Stimulated activated CD4-positive, alpha-beta T cell treated with anti-CD3 and anti-CD28 coated beads, Interleukin-12 subunit alpha, Interleukin-12 subunit beta, amount 100 ng/mL, for 4 hours (primary cell): ENCODE measurements at places on chromosomes 1 and 21.

DNA sequence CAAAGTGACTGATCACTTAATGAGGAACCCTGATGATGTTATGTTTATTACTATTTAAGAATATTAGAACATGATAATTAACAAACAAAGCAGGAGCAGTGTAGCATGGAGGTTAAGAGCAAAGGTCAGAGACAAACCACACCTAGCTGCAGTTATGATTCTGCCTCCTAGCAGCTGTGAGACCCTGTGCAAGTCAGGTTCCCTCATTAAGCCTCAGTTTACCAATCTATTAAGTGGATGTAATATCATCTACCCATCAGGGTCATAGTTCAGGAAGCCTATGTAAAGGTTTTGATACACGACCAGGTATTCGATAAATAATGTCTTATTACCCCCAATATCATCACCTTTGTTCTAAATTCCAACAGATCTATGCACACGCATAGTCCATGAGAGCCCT lies 32.0 kb downstream of the DUSP10 start:
- no peak for DNase-seq

- DNase-seq: no peak
These were observed 78.2 kb upstream of the TARDBP start for GRCh38 chr1:10934150-10934818.

DNA sequence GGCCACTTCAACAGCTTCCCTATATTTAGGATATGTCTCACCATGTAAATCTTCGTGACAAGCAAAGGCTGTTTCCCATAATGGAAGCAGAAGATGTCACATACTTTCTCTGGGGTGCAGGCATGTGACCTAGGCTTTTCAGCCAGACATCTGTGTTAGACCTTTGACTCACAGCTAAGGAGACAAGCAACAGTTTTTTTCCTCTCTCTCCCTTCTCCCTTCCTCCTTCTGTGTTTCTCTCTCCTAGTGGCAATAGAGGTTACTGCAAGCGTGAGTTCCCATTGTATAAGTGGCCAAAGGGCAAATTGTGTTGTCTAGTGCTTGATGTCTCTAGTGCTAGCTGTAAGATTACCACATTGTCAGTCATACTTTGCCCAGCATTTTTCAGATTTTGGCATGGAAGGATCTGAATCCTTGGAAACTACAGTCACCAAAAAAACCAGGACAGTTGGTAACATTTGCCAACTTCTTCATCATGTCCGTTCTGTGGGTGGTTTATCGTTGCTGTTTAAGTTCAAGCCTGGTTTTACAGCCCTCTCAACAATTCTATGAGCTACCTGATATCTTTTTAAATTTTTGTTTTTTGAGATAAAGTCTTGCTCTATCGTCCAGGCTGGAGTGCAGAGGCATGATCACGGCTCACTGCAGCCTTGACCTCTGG lies 44.4 kb upstream of the RABGAP1L start:
- no peak for DNase-seq

- no peak for DNase-seq
These were observed 566.8 kb upstream of the B3GALT2 start for GRCh38 chr1:193753038-193753756.

DNA sequence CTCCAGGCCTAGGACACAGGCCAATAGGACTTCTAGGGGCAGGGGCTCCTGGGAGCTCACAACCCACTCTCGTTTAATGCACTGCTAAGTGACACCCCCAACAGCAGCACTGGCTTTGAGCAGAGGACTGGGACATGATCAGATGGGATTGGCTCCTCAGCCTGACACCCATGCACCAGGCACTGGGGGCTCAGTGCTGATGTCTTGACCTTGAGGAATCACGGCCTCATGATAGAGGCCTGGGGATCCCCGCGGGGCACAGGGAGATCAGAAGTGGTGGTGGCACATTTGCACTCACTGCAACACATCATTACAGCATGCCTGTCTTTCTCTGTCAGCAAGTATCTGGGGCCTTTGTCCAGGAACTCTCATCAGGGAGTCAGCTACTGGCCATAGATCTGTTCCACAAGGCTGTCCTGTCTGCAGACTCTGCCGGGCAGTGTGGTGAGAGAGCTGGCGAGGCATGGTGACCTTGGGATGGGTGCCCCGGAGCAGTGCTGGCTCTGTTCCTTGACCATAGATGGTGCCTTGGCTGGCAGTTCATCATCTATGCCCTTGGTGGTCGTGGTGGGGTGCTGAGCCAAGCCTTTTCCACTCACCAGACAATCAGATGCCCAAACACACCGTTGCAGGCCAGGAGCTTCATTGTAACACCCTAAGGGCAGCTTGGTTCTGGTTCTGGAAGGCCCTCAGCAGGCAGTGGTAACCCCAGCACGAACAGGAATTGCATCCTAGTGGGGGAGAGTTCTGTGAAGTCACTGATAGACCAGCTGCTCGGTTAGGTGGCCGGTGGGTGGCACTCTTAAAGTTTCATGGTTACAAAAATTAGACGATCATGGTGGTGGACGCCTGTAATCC lies 22.2 kb upstream of the PARP1 start:
- no peak for DNase-seq

- no peak for DNase-seq
These were observed 28.1 kb upstream of the CSF1 start for GRCh38 chr1:109882288-109883245.

GRCh38 chr1:89176971-89177370 lies 1.2 kb upstream of the GBP7 start:
- DNase-seq: no peak

- DNase-seq: peak; percentile 66
These were observed 581 bp downstream of the SSU72 start for GRCh38 chr1:1573843-1574720.

- no peak for DNase-seq
These were observed 38.7 kb downstream of the ALPL start for GRCh38 chr1:21547876-21548275.

GRCh38 chr1:38527373-38527966 lies 332.1 kb downstream of the RRAGC start:
- DNase-seq: peak; percentile 30

GRCh38 chr1:187788718-187789117 lies 960.0 kb downstream of the PLA2G4A start:
- no peak for DNase-seq

GRCh38 chr1:181396811-181397210 lies 86.5 kb upstream of the CACNA1E start:
- no peak for DNase-seq

- DNase-seq: peak; percentile 47
These were observed at the start of gene CDK18 for GRCh38 chr1:205504311-205505075. TSS of gene CDK18 (plus strand) at chr1:205504669. CDS start at chr1:205523168, 18,499 bp downstream.

- DNase-seq: no peak
These were observed 5.0 kb downstream of the GJB3 start for GRCh38 chr1:34785875-34786470.
